LoVo (cell line): ENCODE measurements at places on chromosomes 16 and 17.

GRCh38 chr17:57264776-57265175, 8.5 kb downstream of the MSI2 start:
- no peak for DNase-seq

- no peak for DNase-seq
These were observed 690 bp downstream of the NDE1 start for GRCh38 chr16:15650698-15651171.

- DNase-seq, result no peak
These were observed 7.3 kb upstream of the IL34 start for GRCh38 chr16:70638814-70639792.

DNA sequence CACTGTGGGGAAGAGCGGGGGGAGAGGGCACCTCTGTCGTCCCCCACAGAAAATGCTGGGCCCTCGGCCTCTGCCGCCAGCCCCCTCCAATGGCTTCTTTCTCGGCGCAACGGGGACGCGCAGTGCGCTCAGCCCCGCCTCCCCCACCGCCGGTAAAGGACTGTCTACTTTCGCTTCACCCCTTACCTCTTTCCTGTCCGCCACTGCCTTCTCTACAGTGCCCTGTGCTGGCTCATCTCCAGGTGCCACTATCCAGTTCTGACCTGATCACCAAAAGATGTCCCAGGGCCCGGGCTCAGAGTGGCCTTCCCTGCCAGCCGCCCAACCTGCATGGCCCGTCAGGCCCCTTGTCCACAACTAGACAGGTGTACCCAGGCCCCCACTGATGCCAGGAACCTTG, 7.3 kb downstream of the ENDOV start:
- DNase-seq, result no peak

DNA sequence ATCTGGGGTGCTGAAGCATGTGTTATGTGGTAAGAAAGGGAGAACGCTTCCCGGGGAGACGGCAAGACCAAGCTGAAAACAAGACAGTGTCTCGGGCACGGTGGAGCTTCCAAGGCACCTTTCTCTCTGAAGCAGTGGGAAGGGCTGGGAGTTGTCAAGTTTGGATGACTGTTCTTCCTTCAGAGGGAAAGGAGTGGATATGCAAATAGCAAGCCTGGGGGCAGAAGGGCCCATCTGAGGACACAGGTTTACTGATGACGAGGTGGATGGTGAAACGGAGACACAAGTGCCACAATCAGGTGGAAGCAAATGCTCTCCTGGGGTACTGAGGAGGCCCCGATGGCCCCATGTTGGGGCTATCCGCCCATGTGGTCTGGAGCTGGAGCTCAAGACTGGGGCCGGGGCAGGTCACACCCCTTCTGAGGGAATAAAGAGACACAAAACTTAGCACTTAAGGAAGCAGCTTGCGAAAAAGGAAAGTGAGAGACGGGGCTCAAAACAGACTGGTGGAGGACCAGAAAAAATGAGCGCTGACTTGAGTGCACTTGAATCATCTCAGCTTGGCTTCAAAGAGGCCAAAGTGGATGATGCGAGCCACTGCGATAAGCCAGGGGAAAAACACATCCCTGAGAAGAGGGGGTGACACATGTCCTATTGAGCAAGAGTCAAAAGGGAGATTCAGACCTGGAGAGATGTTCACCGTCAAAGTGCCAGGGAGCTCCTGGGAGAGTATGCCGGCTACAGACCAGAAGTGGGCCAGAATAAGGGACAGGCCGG, 34.8 kb upstream of the MTSS2 start:
- no peak for DNase-seq

GRCh38 chr16:17437127-17437720, 33.5 kb downstream of the XYLT1 start:
- no peak for DNase-seq

- no peak for DNase-seq
These were observed 58.4 kb downstream of the NXN start for GRCh38 chr17:921161-921560.

GRCh38 chr16:51388516-51388951, 237.5 kb upstream of the SALL1 start:
- no peak for DNase-seq

- no peak for DNase-seq
These were observed 1.1 kb downstream of the FOXL1 start for GRCh38 chr16:86579268-86580062.

- no peak for DNase-seq
These were observed 2.1 kb downstream of the ARMC5 start for GRCh38 chr16:31461201-31461920.

- DNase-seq, result peak; percentile 54
These were observed 16.2 kb upstream of the NAGLU start for GRCh38 chr17:42519546-42520491.

DNA sequence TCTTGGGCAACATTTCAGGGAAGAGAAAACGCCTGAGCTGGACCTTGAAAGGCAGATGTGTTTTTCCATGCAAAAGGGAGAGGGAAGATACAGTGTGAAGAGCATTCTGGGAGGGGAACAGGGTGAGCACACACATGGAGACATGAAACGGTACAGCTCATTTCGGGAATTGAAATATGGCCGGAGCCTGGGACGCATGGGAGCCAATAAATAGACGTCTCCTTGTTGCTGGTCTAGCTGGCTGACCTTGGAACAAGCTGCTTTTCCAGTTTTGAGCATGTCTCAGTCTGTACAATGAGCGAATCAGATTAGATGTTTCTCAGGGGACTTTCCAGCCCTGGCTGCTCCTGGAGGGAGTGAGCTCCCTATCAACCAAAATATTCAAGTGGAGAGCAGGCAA, 63.6 kb downstream of the ASIC2 start:
- no peak for DNase-seq

DNA sequence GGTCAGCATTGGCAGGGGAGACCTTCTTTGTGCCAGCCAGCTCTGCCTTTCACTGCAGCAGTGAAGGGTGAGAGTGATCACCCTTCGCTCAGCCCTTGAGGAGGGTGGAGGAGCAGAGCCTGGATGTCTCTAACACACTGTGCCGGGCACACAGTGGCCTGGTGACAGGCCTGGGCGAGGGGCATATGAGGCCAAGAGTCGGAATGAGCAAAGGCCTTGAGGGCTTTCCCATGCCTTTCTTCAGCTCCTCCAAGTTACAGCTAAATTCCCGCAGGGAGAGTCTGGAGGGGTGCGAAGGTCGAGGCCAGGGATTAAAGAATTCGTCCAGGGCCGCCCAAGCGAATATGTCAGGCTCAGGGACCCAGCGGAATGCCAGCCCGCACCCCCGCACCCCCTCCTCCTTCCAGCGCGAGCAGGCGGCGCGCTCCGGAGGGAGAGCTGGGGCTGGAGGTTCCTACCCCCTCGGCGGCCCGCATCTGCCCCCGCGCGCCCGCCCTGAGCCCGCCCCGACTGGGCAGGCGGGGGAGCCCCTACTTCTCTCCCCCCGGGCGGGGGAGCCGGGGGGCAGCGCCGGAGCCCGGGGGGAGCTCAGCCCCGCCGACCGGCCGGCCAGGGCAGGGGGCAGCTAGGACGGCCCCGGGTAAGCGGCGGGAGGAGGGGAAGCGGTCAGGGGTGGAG, at the start of gene RASL10B:
TSS of gene RASL10B (plus strand) at position 401 of the 678 bp plus-strand sequence. CDS start 3,546 bp downstream, outside the sequence.
- no peak for DNase-seq

GRCh38 chr16:48811478-48811877, 201.5 kb upstream of the N4BP1 start:
- no peak for DNase-seq

GRCh38 chr17:36879624-36880131, 57.6 kb upstream of the LHX1 start:
- no peak for DNase-seq

DNA sequence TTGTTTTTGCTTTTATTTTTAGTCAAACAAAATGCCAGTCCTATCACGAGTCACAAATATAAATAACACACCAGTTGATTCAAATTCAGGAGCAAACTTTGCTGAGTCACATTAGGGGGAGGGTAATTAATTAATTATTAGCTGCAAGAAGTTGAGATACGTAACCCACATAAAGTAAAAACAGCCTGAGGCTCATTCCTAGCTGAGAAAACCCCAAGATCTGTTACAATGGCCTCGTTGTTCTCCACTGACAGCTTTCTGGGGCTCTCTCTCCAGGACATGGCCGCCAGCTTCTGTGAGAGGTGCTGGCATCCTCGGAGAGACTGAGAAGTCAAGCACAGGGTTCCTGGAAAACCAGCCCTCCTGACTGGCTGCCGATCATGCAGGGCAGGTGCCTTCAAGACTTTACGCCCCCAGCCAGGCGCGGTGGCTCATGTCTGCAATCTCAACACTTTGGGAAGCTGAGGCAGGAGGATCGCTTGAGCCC, 11.1 kb downstream of the RAB40B start:
- DNase-seq, result no peak

DNA sequence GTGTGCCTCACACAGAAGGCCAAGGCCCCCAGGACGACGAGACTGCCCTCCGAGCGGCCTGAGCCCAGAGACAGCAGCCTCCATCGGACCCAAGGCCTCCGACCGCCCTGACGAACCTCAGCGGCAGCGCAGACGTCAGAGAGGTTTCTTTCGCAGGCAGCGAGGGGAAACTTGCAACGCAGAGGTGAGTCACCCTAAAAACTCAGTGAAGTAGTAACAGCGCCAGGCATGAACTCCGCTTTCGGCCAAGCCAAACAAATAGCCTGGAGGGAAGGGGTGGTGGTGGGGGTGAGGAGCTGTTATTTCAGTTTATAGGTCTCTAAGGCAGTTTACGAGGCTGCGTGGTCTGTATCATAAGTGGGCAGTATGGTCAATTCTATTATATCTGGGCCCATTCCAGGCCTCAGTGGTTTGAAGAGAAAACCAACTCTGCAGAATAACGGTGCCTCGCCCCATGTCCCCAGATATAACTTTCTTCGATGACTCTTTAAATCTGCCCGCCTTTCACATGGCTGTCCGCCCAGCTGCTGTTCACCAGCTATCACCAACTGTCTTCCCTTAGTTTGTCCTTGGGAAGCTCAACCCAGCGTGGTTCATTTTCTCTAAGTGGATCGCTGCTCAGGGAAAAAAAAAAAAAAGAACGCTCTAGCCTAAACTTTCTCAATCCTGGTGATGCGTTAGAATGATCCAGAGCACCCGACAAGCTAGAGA, 43.5 kb upstream of the FOXF1 start:
- DNase-seq, result peak; percentile 7

DNA sequence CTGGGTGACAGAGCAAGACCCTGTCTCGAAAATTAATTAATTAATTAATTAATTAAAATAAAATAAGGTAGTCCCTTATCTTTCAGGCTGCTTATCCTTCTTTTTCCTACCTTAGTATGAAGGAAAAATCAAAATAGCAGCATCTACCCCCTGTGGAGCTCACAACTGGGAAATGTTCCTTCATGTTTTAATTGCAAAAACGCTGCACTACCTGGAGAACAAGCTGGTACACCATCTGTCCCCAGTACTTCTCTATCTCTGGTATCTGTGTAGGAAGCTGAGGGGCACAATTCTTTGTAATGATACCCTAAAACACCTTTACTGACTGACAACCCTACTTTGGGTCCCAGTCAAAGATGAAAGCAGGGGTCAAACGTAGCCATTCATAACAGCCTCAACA, 55.1 kb upstream of the MNT start:
- DNase-seq, result no peak

GRCh38 chr16:63373744-63374143, 1337.5 kb upstream of the CDH8 start:
- DNase-seq, result no peak

DNA sequence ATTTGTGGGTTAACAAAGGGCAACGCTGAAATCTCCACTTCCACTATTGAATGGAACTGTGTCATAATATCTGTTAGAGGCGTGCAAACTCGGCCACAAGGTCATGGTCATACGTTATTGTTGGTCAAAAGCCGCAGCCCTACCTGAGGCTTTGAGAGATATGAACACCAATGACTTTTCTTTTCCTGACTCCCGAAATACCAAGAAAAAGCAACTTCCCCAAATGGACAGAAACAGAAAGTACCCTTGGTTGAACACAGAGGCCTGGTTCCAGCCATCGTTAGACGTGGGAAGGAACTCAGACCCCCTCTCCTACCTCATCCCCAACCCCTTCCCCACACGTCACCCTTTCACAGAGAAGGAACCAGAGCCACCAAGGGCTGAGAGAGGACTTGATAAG, 1.4 kb upstream of the PIK3R5 start:
- no peak for DNase-seq

DNA sequence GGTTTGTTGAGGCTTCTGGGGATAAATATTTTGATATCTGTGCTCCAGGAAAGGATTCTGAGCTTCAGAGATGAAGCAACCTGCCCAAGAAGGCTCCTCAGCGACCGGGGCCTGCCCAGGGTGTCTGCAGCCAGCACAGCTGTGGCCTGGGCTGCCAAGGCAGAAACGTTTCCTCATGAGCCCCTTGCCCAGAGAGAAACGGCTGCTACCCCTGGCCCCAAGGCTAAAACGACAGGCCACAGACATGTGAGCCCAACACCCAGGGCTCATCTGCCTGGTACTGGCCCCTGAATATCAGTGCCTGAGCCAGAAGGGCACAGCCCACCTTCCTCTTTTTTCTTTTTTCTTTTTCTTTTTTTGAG, 45.4 kb upstream of the RASD1 start:
- DNase-seq, result no peak

GRCh38 chr17:75241143-75241430, 20.3 kb downstream of the GGA3 start:
- DNase-seq, result no peak

GRCh38 chr17:17624741-17625140, 33.2 kb upstream of the PEMT start:
- no peak for DNase-seq

DNA sequence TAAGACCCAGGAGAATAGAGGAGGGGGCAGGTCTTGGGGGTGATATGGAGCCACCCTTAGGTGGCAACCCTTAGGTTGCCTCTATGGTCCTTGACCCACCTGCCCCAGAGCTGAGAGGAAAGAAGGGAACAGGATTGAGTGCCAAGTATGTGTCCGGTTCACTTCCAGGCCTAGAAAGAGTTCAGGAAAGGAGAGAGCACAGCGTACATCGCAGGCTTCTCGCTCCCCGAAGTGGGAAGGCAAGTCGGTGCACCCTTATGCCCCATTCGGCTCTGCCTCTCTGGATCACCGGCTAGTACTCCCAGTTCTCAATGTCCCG, 631 bp downstream of the SP6 start:
- DNase-seq, result no peak

DNA sequence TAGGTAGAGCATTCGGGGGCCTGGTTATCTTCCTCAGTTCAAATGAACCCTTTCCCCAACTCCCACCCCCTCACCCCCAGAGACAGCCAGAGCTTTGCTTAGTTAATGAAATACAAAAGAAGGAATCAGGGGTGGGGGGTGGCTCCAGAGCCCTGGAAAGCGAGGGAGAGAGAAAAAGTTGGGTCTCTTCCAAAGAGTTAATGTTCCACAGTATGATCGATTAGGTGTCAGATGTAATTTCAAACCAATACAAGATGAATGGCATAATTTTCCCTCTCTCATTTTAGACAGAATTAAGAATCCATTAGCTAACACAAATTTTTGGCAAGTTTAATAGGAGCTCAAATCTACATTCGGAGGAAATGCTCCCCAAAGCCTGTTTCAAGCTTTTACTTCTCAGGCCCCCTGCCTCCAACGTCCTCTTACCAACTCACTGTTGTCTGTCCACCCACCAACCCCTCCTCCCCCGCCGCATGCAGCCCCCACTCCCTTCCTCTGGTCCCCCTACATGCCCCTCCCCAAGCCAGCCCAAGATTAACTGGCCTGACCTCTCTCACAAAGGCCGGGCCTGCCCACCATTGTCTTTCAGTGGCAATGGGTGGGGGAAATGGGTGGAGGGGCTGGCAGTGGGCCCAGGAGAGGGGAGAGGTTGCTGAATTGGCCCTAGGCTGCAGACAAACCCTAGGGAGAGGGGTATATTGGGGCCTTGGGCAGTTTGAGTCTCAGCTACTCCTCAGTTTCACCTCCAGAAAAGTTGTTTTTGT, 28.2 kb downstream of the NEUROD2 start:
- DNase-seq, result no peak
